Hematopoietic multipotent progenitor cell treated with erythropoietin and hydrocortisone succinate and interleukin-3 and kit ligand, for 15 days (in vitro differentiated cells): ENCODE measurements at places on chromosomes 16 and 17.

DNA sequence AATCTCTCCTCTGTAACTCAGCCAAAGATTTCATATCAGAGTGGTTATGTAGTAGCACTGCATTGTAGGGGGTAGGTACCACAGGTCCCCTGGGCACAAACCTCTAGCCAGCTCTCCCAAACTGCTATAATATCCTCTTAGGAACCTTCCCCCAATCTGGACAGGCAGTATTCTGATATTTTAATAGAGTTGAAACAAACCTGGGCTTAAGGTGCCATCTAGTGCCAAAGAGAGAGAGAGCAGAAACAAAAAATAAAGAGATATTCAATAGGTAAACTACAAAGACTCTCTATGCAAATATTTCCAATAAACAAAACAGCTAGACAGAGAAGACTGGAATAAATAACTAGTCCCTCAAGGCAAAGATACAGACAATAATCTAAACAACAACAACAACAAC is 1070.0 kb downstream of the CDH11 start:
- DNase-seq, result no peak

GRCh38 chr16:48408688-48409087 is 23.5 kb upstream of the SIAH1 start:
- DNase-seq, result no peak

DNA sequence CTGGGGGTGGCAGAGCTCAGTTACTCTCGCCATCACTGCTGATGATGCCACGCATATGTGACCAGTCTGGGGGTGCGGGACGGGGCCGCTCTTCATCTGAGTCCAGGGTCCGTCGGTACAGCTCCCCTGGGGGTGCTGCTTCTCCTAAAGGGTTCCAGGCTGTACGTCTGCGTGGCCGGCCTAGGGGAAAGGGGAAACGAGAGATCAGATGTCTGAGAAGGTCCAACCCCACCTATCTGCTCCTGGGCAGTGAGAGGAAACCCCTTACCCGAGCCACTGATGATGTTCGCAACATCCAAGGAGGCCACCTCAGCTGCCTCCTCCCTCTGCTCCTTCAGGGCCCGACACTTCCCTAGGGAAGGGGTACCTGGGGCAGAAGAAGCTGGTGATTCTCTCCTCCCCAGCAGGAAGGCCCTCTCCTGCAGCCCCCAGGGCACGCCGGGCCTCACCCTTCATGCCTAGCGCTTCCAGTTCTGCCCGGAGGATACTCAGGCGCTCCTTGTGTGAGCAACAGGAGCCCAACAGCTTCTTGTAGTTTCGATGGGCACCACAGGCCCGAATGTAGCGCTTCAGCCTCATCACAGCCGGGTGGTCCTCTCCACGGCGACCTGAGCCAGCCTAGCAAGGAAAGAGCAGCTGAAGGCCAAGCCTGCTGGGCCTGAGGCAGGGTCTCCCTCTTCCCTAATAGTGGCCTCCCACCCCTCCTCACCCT is 2.1 kb downstream of the HIRIP3 start:
- DNase-seq, result no peak

DNA sequence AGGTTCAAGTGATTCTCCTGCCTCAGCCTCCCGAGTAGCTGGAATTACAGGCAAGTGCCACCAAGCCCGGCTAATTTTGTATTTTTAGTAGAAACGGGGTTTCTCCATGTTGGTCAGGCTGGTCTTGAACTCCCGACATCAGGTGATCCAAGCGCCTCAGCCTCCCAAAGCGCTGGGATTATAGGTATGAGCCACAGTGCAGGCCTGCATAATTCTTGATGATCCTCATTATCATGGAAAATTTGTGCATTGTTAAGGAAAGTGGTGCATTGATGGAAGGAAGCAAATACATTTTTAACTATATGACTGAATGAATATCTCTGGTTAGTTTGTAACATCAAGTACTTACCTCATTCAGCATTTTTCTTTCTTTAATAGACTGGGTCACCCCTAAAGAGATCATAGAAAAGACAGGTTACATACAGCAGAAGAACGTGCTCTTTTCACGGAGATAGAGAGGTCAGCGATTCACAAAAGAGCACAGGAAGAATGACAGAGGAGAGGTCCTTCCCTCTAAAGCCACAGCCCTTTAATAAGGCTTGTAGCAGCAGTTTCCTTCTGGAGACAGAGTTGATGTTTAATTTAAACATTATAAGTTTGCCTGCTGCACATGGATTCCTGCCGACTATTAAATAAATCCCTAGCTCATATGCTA is 38.1 kb downstream of the RND2 start:
- DNase-seq, result no peak

GRCh38 chr17:57090560-57091185 is 5.6 kb downstream of the AKAP1 start:
- DNase-seq, result no peak

- DNase-seq, result no peak
These were observed 20.0 kb downstream of the ITGAE start for GRCh38 chr17:3780986-3781385.

DNA sequence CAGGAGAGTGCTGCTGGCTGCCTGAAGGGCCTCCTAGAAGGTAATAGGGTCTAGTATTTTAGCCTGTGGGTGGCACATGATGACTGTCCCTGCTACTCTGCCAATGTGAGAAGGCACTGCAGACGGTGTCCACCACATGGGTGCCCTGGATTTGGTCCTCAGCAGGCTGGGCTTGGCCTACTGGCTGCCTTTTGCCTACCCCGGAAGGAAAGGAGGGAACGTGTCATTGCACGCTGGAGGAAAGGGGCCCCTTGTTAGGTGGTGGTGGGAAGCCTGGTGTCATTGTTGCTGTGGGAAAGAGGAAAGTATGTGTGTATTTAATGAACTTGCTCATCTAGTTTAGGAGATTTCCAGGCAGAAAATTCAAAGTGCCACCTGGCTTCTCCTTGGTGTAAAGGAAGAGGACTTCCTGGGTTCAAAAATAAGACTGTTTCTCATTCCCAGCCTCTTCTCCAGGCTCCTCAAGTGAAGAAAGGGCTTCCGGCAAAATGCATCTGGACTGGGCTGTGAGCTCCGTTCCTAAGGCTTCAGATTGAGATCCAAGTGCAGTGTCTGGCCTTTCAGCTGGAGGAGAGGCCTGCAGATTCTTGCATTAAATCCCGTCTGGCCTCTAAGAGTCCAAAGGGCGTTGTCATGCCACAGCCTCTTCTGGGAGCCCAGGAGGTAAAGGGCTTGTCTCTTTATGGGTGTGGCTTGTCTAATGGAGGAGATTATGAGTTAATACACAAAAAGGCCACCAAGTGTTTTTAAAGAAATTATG is 55.1 kb downstream of the RPTOR start:
- peak; percentile 8 for DNase-seq

DNA sequence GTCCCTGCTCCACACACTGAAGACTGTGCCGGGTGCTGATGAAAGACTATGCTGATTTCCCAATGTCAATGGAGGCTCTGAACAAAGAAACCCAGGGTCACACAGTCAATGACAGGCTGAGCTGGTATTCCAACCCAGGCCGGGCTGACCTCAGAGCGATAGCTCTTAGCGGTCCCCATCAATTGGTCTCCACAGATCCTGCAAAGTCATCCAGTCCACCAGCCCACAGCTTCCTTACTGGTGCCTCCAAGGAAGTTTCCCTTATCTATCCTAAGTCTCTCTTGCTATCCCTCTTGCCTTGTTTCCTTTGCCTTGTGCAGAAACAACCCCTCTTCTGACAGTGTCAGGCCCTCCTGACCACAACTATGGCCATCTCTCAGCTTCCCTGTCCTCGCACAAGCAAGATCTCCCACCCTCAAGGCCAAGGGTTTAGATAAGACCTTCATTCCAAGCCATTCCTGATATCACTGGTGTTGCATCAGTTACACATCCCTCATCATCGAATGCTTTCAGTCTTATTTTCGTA is 52.7 kb upstream of the KSR1 start:
- no peak for DNase-seq

- no peak for DNase-seq
These were observed 109.0 kb downstream of the SYCE1L start for GRCh38 chr16:77308163-77308561.

GRCh38 chr16:57863434-57864160 is 61.3 kb upstream of the KIFC3 start:
- DNase-seq, result no peak
